ENCODE measurements at places on chromosomes 7 and 10.

DNA sequence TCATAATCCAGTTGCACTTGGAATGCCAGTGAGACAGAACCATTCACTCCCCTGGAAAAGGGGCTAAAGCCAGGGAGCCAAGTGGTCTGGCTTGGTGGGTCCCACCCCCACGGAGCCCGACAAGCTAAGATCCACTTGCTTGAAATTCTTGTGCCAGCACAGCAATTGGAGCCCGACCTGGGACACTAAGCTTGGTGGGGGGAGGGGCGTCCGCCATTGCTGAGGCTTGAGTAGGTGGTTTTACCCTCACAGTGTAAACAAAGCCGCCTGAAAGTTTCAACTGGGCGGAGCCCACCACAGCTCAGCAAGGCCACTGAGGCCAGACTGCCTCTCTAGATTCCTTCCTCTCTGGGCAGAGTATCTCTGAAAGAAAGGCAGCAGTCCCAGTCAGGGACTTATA lies 200.7 kb upstream of the NPSR1 start:
- DNase-seq, result no peak

DNA sequence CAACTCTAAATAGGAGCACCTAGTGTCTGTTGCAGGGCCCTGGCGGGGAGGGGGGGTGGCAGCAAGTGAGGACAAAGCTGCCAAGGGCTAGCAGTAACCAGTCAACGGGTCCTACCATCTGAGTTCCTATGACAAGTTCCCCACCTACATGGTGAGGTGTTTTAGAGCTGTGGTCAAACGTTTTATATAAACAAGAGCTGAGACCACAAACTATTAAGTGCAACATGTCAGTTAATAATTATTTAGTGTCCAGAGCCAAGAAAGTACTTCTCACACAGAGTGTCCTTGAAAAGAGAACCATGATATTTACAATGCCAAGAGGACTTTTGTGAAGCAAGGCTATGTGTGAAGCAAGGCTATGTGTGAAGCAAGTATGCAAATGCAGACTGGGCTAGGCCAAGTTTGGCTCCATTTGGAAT lies 434.7 kb downstream of the TNS3 start:
- DNase-seq, result no peak

DNA sequence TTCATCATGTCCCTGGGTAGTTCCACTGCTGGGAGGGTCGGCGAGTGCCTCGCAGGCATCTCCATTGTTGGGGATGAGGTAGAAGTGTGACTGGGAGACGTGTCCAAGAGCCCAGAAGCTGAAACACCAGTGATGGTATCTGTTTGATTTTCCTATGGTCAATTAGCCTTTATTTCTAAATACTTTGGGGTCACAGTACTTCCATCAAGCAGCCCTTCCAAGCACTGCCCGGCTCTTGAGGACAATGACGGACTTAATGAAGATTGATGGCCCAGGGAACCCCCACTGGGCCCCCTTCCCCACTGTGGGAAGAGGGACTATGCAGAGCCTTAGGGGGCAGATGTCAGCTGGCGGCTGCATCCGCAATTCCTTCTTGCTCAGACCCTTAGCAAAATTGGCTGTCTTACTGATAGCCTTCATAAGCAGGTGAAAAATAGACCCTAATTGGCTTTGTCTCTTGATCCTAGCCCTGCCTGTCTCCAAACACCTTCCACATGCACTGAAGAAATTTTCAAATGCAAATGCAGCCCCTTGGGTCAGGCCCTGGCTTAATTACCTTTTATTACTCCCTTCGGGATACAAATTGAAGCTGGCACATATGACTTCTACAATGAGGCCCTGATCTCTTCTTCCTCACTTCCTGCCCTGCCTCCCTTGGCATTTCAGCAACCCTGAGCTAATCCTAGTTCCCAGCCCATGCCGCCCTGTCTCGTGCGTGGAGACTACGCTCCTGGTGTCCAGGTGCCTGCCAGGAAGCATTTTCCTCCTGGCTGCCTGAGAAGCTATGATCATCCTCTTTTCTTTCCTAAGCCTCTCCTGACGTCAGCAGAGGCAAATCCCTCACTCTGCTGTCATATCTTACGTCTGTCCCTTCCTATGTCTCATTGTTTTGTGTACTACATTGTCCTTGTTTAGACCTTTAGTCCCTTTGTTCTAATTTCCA lies 124.5 kb upstream of the GDF10 start:
- no peak for DNase-seq

DNA sequence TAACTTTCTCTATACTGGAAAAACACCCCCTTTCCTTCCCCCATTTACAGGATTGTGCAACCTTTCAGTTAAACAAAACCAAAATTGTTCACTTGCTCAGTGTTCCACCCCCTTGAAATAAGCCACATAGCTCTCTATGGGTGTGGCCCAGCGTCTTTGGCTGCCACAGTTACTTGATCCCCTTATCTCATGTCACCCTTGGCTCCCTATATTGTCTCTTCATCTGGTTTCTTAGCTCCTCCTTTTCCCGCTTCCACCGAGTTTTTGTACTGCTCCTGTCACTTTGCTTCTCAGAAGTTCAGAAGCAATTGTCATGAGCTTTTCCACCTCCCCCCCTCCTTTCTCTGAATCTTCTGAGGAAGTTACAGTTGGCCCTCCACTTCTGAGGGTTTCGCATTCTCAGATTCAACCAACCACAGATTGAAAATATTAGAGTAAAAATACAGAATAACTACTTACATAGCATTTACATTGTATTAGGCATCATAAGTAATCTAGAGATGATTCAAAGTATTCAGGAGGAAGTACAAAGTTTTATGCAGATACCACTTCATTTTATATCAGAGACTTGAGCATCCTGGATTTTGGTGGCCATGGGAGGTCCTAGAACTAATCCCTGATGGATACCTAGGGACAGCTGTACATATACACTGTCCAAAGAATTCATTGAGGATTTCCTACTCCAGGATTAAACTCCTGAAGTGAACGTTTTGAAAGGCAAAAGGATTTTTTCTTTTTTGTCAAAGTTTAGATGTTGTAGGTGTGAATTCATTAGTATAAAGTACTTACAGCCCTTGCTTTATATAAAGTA lies 60.4 kb downstream of the ADD3 start:
- DNase-seq, result no peak

GRCh38 chr7:130256704-130257103 lies 10.0 kb upstream of the CPA2 start:
- DNase-seq, result no peak

GRCh38 chr10:84204122-84204521 lies 9.8 kb downstream of the CDHR1 start:
- no peak for DNase-seq
